Activated CD4-positive, alpha-beta T cell treated with anti-CD3 and anti-CD28 coated beads for 4 hours (primary cell): ENCODE measurements at places on chromosomes 13 and 19.

- no peak for DNase-seq
Observed at GRCh38 chr13:98372876-98373275, 195.8 kb upstream of the RNF113B start.

DNA sequence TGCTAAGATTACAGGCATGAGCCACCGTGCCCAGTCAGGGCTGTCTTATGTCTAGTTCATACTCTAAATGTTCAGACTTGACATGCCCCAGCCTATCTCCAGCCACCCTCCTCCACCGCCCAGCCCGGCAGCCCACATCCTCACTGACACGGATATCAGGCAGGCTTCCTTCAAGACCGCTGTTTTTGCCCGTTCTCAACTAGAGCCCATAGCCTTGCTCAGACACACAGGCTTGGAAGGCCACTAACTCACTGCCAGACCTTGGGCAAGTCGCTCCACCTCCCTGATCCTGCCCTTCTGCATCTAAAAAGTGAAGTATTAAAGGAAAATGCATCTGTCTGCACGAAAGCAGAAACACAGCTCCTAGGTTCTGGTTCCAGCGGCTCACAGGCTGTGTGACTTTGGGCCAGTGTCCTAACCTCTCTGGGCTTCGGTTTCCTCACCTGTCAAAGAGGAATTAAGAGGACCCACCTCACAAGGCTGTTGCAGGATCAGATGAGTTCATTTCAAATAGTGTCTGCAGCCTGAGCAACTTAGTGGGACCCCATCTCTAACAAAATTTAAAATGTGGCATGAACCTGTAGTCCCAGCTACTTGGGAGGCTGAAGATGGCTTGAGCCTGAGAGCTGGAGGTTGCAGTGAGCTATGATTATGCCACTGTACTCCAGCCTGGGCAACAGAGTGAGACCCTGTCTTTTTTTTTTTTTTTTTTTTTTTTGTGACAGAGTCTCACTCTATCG, 14.5 kb upstream of the CERS4 start:
- DNase-seq: no peak

GRCh38 chr19:55336101-55336500, 3.6 kb upstream of the KMT5C start:
- no peak for DNase-seq

DNA sequence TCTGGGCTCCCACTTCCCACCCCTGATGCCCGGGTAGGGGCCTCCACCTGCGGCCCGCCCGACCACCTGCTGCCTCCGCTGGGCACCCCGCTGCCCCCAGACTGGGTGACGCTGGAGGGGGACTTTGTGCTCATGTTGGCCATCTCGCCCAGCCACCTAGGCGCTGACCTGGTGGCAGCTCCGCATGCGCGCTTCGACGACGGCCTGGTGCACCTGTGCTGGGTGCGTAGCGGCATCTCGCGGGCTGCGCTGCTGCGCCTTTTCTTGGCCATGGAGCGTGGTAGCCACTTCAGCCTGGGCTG, 7.9 kb downstream of the DBP start:
- DNase-seq: no peak

DNA sequence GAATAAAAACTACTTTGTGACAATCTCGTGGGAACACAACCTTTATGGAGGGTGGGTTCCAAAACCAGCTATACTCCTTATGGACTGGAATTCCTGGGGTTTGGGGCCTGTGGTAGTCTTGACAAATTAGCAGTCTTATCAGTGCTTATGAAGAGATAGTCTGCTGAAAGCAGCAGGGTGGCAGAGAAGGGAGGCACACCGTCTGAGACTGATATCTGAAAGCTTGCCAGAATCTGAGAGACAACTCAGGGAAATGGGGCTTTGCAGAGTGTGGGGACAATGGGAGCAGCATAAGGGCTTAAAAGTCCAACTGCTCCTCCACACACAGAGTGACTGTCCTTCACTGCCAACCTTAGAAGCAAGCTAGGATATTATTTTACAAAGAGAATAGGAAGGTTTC, 95.9 kb downstream of the UGGT2 start:
- no peak for DNase-seq

DNA sequence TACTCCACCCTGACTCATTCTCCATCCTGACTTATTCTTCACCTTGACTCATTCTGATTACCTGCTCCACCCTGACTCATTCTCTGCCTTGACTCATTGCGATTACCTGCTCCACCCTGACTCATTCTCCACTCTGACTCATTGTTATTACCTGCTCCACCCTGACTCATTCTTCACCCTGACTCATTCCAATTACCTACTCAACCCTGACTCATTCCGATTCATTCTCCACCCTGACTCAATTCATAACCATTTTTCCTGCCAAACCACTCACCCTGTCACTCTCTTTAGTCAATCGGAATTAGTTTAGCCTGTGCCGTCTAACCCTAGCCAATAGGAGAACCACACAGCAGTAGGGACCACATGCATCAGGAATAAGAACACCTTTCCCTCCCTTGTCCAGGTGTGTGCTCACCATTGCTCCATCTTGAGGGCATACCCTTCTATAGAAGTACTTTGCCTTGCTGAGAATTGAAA, 1227.4 kb upstream of the PCDH20 start:
- no peak for DNase-seq

DNA sequence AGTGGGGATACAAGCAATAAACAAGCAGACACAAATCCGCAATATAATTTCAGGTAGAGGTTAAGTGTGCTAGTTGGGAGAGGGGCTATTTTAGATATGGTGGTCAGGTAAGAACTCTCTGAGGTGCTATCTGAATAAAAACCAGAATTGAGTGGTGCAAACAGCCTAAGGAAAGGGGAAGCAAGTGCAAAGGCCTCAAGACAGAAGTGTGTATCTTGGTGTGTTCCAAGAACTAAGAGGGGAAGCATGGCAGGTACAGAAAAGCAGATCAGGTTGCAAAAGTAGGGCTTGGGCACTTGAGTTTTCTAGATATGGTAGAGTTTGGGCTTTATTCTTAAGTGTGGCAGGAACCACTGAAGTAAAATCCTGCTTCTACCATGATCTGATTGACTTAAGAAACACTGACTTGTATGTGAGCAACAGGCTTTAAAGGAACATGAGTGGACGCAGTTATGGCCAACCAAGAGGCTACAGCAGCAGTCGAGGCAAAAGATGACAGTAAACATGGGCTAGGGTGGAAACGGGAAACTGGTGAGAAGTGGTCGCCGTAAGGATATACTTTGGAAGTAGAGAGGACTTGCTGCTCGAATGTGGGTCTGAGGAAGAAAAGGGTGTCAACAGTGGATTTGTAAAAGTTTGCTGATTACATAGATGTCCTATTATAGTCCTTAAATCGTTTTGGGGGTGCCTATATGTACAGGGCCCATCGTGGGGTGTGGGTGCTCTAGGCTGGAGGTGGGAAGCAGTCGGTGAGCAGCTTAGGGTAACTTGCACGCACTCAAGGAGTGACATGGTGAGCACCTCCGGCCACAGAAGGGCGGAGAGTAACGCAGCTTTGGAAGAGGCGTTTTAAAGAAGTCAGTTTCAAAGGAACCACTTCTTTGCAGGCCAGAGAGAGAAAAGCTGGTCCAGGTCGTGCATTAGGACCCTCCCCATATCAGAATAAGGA, 677 bp downstream of the TGDS start:
- DNase-seq: peak; percentile 36

- no peak for DNase-seq
Observed at GRCh38 chr13:27643334-27644132, 21.8 kb downstream of the POLR1D start.
